ENCODE measurements at places on chromosomes 4 and X. TPM values are rescaled to one million over a fixed set of nuclear protein-coding genes. Genes with fewer than 3 reads are reported as not detected.
A peak's percentile ranks its signal among the peaks of the same experiment; 100 is the strongest.

The EFHC2 gene
- total RNA-seq, result not detected

The PHKA1 gene
- 2.6 TPM for total RNA-seq

GRCh38 chr4:177236886-177237285 is 72.8 kb upstream of the NEIL3 start:
- no peak for DNase-seq

DNA sequence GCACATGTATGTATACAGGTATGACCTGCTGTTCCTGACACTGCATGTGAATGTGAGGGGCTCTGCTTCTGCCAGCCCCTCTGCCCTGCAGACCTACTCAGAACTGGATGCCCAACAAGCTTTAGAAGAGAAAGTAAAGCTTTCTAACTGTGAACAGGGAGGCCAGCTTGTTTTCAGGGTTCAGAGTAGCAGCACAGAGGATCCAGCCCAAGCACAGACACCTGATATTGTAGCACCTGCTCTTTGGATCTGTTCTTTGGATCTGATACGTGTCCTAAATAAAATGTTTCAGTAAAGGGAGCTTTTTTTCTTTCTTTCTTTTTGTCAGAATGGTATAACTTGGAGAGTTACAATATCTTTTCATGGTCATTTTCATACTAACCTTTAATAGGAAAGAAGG is 19.2 kb downstream of the DCUN1D4 start:
- no peak for DNase-seq

The SAGE1 gene
- not detected for total RNA-seq

DNA sequence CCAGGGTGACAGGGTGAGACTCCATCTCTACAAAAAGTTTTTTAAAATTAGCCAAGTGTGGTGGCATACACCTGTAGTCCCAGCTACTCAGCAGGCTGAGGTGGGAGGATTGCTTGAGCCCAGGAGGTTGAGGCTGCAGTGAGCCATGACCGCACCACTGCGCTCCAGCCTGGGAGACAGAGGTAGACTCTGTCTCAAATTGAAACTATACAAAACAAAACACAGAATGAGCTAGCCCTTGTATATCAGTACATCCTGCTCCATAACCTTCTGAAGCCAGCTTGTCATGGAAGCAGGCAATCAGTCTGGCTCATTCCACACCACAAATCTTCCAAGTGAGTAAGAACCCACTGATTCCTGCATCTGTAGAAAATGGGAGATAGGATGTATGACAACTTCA is 49.0 kb downstream of the CD99L2 start:
- no peak for DNase-seq

The ARX gene
- not detected for total RNA-seq

GRCh38 chrX:51893931-51894696 is 691 bp downstream of the MAGED1 start:
- no peak for DNase-seq

GRCh38 chr4:39976945-39977488 is 694 bp downstream of the PDS5A start:
- peak; percentile 84 for DNase-seq

GRCh38 chrX:38320819-38321218 is 6.5 kb downstream of the RPGR start:
- DNase-seq, result no peak
